ENCODE measurements at places on chromosomes 5 and 9.

DNA sequence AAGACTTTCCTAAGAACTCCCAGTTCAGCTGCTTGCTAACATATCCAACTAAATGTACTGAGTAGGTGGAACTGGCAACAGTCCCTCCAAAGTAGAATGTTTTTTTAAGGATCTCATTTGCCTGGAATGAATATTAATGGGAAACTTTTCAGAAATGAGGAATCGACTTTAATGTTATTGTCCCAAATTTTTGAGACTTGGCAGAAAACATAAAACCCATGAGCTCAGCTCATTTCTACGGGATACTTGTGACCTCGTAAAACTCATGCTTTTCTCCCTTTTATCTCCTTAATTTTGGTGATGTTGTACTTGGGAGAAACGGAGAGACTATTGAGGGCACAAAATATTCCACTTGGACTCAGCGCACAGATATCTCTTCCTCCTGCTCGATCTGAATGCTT, 296.8 kb downstream of the EBF1 start:
- DNase-seq: no peak

DNA sequence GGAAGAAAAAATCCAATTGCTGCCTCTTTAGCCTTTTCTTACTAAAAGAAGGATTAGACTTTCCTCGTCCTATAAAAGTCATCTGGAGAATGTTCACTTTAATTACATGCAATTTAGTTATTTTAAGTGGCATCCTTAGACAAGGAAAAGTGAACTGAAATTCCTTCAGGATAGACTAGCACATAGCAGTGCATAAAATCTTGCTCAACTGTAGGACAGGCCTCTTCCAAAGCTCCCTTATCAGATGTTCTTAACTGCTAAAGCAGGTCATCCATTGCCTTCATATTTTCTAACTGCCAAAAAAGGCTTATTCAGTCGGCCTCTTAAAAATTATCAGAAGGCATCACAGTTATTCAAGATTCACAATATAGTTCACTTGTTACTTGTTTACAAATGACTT, 396.5 kb downstream of the DMRT2 start:
- DNase-seq: no peak

- no peak for DNase-seq
Measured at GRCh38 chr5:134119720-134120119, 5.2 kb downstream of the TCF7 start.

DNA sequence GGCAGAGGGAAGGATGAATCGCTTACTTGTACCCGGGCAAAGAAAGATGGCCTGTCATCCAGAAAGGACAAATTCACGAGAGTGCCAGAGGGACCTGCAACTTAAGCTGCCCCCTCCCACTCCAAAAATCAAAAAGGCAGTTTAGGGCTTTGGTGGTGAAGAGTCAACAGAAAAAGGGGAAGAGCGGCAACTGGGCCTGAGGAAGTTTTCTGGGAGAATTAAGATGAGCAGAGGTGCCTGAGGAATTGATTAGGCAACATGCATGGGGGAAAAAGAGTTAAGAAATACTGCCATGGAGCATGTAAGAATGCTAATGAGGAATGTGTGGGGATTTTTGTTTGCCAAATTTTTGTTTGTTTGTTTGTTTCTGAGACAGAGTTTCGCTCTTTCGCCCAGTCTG, 1.8 kb upstream of the ACTL7B start:
- no peak for DNase-seq

DNA sequence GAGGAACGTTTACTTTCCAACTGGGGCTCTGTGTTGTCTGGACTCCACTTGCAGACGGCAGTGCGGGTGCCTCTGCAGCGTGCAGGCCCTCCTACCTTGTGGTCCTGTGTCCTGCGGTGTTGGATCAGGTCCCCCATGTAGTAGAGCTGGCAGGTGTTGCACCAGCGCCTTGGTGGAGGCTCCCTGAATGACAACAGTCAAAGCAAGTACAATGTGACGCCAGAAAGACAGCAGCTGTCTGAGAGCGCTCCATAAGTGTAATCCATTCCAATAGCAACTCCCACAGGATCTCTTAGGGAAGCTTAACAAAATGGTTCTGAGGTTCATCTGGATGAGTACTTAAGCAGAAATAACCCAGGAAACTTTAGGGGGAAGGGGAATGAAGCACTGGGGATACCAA, 9.9 kb downstream of the BBLN start:
- DNase-seq: no peak

GRCh38 chr9:10700915-10701314, 88.1 kb upstream of the PTPRD start:
- DNase-seq: no peak

DNA sequence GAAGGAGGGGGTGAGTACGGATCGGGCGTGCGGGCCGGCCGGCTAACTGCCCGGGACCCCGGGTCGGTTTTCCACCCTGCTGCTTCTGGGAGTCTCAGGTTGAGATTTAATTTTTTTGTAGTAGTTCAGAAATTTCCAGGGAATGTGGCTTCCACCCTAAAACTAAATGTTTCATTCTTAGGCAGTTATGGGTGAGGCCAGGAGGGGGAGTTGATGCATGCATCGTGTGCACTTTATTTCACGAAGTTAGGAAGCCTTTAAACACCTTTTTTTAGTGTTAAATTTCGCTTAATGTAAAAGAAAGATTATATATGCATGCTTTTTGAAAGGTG, 905 bp downstream of the CDK9 start:
- DNase-seq: no peak

DNA sequence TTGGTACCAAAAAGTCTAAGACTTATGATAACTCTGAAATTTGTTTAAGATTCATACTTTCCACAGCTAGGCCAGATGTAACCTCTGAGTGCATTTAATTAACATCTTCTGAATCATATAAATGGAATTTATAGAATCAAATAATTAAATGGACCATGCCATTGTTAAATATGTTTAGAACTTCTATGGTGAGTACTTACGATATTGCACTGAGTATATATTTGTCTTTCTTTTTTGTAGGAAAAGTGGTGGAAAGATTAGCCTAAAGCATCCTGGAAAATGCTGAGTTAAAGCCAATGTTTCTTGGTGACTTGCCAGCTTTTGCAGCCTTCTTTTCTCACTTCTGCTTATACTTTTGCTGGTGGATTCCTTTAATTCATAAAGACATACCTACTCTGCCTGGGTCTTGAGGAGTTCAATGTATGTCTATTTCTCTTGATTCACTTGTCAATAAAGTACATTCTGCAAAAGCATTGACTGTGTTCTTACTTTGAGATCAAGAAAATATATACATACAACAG, 11.9 kb downstream of the SPINK6 start:
- no peak for DNase-seq

- DNase-seq: no peak
Measured at GRCh38 chr9:107178293-107178692, 104.8 kb upstream of the RAD23B start.

DNA sequence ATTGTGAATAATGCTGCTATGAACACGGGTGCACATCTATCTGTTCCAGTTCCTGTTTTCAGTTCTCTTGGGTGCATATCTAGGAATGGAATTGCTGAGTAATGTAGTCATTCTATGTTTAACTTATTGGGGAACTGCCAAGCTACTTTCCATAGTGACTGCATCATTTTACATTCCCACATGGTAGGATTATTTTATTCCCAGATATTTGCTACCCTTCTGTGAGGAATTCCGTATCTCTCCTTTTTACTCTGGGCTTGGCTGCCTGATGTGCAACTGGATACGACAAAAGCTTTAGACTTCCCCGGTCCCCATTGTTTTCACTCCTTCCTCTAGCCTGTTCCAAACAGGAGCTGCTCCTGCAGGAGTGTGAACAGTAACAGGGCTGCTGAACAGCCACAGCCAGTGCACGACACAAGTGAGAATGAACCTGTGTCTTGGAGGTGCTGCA, 7.2 kb downstream of the TAS2R1 start:
- no peak for DNase-seq

DNA sequence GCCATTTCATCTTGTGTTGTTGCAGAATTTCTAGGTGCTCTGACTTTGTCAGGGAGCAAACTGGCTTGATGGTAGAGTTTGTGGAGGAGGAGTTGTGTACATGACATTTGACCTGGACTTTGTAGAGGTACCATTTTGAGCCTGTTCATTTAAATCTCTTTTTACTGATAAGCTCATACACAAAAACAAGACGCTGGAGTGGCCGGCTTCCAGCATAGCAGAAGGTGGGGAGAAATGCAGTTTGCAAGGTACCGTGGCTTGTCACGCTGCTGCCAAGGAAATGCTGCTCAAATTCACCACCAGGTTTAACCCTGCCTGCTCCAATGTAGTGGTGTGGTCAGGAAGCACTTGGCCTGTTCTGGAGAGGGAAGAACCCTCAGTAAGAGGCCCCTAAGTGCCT, 18.9 kb upstream of the IQGAP2 start:
- DNase-seq: no peak

DNA sequence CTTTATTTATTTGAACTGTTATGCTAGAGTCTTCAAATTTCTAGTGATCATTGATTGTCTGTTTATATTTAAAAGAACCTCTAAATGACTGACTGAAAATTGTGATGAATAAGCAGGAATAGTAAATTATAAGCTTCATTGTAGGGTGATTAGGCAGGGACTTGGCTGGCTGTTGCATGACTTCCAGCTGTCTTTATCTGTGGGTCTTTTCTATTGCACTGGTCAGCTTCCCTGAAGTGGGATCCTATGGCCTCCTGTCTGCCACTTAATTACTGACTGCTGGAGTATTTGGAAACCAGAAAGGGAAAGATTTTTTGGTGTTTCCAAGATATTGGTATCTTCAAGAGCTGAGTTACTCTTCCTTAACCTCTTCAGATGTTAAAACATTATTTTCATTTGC, 123.0 kb upstream of the CCNH start:
- DNase-seq: no peak

DNA sequence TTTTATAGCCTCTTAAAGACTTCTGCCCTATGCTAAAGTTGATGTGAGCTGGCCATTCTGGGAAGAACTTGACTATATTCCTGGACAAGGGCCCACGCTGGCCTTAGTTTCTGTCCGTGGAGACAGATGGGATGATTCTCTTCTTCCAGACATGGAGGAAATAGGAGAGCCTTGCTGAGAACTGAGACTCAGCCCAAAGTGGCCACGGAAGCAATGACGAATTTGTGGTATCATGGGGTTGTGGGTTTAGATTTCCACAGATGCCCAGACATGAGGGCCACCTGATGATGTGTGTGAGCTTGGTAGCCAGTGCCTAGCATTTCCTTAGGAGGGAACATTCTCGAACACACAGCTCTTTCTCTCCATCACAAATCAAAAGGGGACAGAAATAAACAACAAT, 309.1 kb downstream of the NSG2 start:
- DNase-seq: peak; percentile 87
